ENCODE measurements at places on chromosomes 16 and 17.

DNA sequence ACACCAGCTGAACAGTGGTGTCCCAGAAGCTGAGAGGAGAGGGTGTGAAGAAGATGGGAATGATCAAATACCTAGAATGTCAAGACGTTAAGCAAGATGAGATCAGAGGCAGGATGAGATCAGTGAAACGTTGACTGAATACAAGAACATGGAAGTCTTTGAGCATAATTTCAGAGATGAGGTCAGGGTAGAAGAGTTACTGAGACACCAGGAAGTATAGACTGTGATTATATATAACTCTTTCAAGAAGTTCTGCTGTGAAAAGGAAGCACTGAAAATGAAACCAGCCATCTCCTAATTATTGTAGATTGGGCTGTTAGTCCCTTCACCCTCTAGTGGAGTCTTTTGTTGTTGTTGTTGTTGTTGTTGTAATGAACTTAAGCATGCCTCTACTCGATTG lies 9.1 kb downstream of the SHCBP1 start:
- DNase-seq = no peak

GRCh38 chr16:15874745-15875314 lies 13.6 kb downstream of the CEP20 start:
- no peak for DNase-seq

DNA sequence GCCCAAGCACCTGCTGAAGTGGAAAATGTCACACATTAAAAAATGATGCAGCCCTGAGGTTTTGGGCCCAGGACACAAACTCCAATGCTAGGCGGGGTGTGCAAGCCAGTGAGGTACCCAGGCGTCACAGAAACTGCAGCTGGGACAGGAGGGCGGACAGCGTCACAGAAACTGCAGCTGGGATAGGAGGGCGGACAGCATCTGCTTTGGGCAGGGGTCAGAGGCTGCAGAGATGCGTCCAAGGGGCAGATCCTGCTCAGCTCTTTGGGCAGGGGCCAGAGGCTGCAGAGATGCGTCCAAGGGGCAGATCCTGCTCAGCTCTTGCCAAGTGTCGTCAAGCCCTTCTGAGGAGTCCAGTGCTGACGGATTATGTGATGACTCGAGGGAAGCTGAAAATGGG lies 43.9 kb upstream of the RCVRN start:
- no peak for DNase-seq

DNA sequence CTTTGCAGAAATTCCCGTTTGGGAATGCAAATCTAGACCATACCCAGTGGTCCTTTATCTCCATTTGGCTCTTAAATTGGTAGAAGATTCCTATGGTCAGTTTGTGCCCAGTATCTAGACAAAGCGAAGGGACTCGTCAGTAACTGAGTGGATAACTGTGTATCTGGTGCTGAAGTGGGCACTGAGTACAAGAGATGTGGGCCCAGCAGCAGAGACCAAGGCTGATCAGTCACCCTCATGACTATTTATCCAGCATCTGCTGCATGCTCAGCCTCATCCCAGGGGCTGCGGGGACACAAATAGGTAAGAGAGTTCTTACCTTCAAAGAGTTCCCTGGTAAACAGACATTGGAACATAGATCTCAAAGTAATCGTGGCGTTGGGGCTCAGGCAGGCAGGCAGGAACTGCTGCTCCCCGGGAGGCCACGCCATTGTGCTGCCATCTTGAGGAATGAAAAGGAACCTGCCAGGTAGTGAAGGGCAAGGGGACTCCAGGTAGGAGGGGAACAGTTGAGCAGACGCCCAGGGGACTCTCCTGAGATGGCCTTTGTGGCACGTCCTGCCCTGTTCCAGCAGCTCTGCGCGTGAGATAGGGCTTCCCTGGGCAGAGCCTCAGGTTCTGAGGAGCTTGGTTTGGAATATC lies 10.3 kb downstream of the NT5M start:
- peak; percentile 64 for DNase-seq

GRCh38 chr16:57800200-57801097 lies 1.8 kb downstream of the KIFC3 start:
- DNase-seq = no peak

DNA sequence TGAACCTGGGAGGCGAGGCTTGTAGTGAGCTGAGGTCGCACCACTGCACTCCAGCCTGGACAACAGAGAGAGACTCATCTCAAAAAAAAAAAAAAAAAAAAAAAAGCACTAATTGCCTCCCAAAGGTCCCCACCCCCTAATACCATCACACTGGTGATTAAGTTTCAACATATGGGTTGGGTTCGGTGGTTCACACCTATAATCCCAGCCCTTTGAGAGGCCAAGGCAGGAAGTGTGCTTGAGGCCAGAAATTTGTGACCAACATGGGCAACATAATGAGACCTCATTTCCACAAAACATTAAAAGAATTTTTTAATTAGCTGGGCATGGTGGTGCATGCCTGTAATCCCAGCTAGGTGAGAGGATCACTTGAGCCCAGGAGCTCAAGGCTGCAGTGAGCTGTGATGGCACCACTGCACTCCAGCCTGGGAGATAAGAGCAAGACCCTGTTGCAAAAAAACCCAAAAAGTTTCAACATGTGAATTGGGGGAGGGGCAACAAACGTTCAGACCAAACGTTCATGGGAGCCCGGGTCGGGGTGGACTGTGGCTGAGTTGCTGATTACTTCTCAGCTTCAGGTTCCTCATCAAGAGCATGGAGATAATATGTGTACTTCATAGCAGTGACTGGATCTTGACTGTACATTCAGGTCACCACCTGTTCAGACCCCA lies 62.1 kb upstream of the NOL11 start:
- no peak for DNase-seq

GRCh38 chr17:19730843-19731242 lies 14.5 kb upstream of the SLC47A2 start:
- DNase-seq = no peak

- DNase-seq = no peak
These were observed 2.8 kb upstream of the PITPNM3 start for GRCh38 chr17:6558932-6559752.

GRCh38 chr16:47643323-47644000 lies 182.3 kb downstream of the PHKB start:
- no peak for DNase-seq

GRCh38 chr16:48932216-48932855 lies 322.4 kb upstream of the N4BP1 start:
- no peak for DNase-seq

GRCh38 chr16:55421226-55421625 lies 57.8 kb upstream of the MMP2 start:
- DNase-seq = no peak

All from T follicular helper cell (primary cell).